ENCODE measurements at places on chromosomes 7 and 10.

- no peak for DNase-seq
Observed at GRCh38 chr10:19788075-19788686, 28.1 kb upstream of the PLXDC2 start.

GRCh38 chr7:133853706-133854276, 273.3 kb upstream of the LRGUK start:
- DNase-seq: peak; percentile 37

DNA sequence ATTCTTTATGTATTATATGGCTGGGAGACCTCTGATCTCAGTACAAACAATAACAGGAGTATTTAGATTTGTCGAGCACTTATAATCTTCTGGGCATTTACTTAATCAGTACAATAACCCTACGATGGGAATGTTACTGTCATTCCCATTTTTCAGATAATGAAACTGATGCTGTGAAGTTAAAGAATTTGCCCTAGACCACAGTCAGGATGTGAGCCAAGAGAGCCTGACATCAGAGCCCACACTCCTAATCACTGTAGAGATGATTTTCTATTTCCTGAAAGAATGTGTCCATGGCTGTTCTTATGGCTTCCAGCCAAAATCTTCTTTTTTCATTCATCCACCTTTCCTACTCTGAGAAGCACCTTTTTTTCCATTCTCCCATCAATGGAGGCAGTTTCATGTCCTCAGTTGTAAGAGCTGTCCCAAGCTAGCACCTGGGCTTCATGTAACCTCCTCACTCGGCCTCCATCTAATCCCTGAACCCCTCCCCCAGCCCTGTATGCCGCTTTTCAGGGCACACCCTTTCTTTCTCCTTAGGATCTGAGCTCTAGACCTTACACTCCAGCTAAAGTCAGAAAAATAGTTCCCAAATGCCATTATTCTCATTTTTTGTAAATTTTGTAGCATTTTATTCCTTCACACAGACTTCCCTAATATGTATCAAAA, 12.2 kb upstream of the CAV1 start:
- no peak for DNase-seq

DNA sequence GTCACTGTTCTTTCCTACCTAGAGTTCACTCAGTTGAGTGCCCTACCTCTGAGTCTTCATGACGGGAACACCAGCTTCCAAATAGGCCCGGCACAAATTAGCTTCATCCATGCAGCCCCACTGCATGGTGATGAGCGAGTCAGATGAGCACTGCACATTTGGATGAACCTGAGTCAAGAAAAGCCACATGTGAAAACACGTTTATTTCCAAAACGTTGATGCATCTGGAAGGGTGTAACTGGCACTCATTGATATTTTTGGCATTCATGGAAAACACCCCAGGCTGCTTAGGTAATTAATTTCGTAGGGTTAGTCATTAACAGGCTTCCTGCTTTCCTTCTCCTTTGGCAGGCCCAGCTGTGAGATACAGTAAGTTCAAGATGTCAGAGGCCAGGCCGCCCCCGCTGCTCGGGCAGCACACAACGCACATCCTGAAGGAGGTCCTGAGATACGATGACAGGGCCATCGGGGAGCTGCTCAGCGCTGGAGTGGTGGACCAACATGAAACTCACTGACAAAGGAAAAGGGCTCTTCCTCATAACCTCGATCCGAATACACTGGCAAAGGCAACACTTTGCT, 725.2 kb downstream of the SUGCT start:
- no peak for DNase-seq

- no peak for DNase-seq
Observed at GRCh38 chr10:131016556-131016955, 295.0 kb downstream of the TCERG1L start.

DNA sequence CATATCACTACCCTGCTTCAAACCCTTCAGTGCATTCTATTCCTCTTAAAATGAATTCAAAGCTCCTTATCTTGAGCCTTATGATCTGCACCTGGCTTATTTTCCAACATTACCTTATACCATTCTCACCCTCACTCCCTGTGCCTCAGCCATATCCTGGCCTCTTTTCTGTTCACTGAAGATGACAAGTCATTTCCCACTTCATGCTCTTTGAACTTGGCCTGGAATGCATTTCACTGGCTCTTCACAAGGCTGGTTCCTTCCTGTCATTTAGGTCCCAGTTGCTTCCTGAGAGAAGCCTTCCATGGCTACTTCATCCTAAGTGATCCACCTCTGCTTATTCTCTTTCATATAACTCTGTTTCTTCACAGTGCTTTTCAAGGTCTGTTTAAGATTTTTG, 3.2 kb upstream of the LIPF start:
- DNase-seq: no peak

GRCh38 chr10:15353471-15354017, 17.5 kb downstream of the FAM171A1 start:
- no peak for DNase-seq

GRCh38 chr10:69956741-69957230, 95.9 kb upstream of the MACROH2A2 start:
- no peak for DNase-seq

DNA sequence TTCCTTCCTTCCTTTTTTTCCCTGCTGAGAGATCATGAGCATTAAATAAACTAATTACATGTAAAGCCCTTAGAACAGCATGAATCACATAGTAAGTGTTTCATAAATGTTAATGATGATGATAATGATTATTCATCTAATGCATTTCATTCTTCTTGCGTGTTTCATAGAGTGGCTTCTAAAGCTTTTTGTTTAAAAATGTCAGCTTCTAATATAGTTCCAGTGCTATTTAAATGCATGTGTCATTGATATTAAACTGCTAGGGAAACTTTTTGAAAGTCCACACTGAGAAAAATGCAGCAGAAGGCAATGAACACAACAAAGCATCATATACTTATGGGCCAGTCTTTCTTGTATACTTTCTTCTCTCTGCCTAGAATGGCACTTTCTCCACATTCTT, 894.8 kb downstream of the REEP3 start:
- no peak for DNase-seq

DNA sequence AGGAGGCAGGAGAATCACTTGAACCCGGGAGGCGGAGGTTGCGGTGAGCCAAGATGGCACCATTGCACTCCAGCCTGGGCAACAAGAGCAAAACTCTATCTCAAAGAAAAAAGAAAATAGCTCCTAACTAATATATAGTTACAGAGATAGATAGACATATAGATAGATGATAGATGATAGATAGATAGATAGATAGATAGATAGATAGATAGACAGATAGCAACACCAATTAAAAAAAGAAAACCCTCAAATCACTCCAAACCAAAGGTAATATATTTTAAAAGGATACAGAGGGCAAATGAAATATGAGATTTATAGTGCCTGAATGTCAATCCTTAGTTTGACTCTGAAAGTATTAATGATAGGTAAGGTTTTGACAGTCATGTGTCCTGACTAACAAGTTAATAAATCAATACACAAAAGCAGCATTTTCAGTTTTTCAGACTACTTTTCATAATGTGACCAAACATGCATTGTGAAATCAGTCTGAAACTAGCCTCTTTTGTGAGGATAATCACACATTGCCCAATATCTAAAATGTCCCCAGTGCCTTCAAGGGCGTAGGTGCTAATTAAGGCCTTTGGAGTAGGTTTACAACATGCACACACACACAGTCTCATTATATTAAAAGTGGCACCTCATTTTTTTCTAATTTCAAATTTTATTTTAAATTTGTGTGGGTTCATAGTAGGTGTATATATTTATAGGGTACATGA, 61.2 kb downstream of the BPGM start:
- DNase-seq: no peak

GRCh38 chr7:68821846-68822245, 776.4 kb upstream of the AUTS2 start:
- DNase-seq: no peak

GRCh38 chr10:31642281-31642680, 286.4 kb downstream of the ARHGAP12 start:
- no peak for DNase-seq

GRCh38 chr7:151057506-151057988, at the start of gene CDK5:
TSS of gene CDK5 (minus strand) at chr7:151057897. CDS start at chr7:151057848, 49 bp downstream.
- no peak for DNase-seq

DNA sequence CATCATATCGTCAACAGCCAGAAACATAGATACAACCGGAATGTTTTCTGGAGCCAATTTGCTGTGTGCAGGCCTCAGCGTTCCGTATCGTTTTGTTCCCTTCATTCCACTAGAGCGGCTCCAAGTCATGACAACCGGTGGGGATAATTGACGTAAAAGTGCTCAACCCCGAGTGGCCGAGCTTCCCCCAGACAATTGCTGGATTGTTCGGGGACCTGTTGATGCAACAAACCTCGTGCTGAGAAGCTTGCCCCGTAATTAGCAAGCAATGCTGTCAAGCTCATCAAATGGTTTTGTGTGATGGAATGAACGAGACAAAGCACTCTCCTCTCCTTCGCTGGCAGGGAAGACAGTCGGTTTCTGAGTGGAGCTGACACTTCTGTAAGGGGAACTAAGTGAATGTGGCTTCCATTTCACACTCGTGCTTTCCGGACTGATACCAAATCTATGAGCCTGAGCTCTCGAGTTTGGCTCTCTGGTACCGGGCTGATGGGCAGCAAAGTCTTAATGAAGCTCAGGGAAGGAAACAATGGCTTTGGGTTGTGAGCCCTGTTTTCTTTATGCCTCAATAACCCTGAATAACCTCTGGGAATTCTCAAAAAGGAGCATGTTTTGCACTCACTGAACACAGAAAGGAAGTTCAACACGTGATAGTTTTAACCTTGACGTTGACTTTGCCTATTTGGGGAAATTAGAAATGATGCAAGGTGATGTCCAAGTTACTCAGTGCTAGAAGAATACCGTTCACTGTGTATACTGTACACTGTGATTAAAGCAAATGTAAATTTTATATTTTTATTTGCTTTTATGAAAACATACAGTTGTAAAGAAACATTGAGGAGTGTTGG, 220.5 kb downstream of the BAMBI start:
- DNase-seq: no peak

DNA sequence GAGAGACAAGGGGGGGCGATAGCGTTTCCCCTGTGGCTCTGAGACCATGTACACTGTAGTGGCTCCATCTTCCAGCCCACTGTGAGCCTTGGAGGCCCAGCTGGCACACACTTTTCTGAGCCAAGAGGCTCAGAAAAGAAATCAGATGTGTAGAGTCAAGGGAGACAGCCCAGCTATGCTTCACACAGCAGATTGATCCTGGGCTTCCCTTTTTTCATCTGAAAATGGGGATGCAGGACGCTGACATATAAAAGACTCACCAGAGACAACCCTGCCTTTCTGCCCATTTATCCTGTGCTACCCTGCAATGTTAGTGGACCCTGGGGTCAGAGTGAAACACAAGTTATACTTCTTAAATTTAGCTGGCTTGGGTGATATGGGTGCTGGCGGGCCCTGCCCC, 14.3 kb downstream of the TMEM273 start:
- DNase-seq: no peak

DNA sequence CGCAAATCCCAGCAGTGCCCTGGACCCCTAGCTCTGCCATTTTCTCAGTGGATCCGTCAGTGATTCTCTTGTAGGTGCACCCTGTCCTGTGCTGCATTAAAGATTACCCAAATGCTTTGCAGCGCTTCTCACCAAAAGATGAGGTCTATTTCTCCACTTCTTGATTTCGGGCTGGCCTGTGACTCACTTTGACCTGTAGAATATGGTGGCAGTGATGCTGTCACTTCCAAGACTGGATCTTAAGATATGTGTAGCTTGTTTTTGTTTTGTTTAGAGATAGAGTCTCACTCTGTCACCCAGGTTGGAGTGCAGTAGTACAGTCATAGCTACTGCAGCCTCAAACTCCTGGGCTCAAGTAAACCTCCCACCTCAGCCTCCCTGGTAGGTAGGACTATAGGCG, 37.0 kb upstream of the ZMIZ1 start:
- no peak for DNase-seq

DNA sequence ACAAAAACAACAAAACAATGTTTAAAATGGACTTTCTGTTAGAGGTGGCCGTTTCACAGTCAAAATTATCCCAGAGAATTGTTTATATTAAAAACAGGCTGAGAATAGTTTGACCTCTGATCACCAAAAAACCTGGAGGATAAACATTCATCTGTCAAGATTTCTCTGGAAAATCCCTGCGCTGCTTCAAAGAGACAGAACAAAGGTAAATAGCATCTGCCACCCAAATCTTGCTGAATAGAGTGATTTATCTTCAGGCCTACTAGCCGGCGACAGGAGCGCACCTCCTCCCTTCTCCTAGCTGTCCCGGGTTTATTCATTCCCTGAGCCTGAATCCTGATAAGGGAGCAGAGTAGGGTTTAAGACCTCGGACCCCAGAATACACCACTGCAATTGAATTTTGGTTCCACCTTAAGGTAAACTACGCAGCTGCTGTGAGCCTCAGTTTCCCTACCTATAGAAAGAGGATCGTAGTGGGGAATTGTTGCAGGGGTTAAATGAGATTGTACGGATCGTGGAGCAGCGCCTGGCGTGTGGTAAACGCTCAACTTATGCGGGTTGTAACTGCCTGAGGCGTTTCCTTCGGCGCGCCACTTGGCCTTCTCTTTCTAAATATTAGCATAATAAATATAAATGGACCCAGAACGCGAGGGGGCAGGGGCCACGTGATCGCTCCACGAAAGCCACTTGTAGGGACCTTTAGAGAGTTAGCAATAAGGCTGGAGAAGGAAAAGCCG, 498 bp upstream of the ST7 start:
- DNase-seq: no peak

DNA sequence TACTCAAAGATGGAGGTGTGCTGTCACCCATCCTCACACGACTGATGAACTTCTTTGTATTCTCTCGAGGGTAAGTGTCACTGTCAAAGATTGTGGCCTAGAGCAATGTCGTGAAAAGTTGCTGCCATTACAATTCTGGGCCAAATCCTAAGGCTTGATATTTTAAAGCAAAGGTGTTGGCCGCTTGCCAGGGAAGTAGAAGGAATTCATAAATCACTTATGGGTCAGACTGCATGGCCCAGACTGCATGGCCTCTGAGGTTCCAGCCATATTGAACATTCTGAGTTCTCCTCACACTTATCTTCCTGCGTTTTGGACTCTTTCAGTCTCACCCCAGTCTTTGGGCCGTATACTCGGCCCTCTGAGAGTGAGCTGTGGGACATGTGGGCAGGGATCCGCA, 8.6 kb downstream of the MEST start:
- DNase-seq: no peak

DNA sequence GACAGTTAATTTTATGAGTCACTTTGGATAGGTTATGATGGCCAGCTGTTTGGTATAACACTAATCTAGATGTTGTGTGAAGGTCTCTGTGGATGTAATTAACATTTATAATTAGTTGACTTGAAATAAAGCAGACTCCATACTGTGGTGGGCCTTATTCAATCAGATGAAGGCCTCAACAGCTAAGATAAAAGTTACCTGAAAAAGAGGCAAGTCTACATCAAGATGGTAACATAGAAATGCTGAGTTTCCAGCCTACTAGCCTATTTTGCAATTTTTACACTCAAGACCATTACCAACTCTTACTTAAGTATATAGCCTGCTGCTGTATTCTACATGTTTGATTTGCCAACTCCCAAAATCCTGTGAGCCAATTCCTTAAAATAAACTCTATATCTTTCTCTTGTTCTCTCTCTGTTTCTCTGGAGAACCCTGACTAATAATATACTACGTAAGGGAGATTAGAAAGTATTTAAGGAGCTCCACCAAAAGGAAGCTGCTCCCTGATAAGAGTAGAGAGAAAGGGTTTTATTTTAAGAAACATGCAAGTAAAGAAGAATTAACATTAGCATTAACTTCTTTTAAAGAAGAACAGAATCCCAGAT, 42.7 kb downstream of the ZNF438 start:
- no peak for DNase-seq
